ENCODE measurements at places on chromosomes 3 and 15. TPM values are rescaled to one million over a fixed set of nuclear protein-coding genes. Genes with fewer than 3 reads are reported as not detected.

CRELD1 gene
- total RNA-seq = 44.3 TPM

GNB4 gene
- 56.4 TPM for total RNA-seq

SLC38A3 gene
- 0.19 TPM for total RNA-seq

MRAS gene
- total RNA-seq = 46.3 TPM

GHSR gene
- not detected for total RNA-seq

GRCh38 chr3:171417813-171418212 lies 42.4 kb downstream of the TNIK start:
- DNase-seq = no peak

DNA sequence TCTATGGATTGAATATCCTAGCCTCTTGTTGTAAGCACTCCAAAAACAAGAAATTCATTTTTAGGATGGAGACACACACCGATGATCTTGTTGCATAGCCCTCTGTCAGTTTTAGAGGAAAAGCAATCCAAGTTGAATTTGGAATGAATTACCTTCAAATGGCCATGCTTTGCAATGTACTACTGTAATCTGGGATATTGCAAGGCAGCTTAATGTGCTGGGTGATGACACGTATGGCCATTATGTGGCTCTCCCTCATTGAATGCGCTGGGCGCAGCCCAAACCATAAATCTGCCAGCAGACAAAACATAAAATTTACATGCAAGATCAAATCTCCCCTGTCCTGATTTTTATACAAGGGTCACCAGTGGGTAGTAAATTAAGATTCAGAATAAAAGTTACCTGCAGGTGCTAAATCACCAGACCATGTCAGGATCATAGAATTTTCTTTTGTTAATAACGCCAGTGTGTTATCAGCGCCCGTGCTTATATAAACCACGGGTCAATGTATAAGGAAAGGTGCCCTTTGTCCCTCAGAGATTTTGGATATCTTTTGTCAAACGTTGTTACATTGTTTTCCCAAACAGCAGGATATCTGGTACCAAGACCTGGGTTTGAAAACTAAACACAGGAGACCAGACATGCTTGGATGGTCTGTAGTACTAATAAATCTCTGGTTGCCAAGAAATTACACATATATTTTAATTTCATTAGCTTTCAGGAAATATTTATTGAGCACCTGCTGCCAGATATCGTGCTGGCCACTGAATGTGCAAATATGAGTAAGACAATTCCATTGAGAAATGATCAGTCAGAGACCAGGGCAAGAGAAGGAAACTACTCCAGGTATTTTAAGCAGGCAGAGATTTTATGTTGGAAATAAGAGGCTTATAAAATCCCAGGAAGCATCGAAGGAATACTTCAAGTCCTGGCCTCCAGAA lies 237.1 kb downstream of the EBLN2 start:
- no peak for DNase-seq

DNA sequence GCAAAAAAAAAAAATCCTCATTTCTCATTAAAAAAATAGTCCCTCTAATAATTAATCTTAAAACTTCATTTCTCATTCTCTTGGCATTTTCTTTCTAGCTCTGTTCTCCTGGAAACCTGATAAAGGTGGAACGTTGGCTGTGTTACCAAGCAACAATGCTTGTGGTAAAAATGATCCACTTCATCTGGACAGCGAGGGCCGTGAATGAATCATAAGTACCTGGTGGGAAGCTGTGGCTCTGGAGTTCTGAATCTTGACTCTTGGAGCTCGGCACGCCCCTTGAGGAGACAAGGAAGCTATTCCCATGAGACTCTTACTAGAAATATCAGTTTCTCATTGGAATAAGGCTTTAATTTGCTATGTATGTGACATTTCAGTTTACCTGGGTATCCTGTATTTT lies 32.5 kb downstream of the BCL2L10 start:
- no peak for DNase-seq

DNA sequence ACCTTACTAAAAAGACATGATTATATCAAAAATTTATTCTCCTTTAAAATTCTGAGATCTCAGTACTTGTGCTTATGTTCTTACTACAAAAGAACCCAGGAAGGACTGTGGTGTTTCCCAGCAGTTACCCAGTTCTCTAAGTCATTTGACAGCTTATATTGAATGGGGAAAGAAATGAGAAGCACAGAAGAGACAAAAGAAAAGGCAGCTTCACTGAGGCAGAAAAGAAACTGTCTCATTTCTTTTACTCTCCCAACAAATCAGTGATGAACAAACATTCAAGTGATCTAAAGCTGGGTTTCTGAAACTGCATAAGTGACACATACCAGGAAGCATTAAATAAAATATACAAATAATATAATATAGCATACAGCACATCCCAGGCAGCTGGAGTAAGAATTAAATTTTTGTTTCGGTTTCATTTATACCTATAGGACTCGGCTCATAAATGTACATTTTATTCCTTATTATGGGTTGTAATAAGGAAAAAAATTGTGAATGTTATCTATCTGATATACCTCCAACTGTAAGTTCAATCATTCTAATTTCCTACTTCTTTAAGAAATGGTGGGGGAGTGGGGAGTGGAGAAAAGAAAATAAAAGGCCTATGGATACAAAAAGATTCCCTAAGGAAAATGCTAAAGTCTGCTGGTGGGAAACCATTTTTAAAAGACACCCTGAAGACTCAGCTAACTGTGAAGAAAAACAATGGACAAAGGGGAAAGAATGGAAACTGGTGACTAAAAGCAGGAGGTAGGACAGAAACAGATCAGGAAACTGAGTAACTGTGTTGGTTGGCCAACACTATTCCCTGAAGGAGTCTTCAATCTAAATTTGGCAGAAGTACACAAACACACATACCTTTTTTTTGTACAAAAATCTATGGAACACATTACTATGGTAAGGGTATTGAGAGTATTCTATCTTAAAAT lies 156.8 kb downstream of the TBC1D5 start:
- no peak for DNase-seq

- peak; percentile 57 for DNase-seq
These were observed 78.0 kb downstream of the CPN2 start for GRCh38 chr3:194272861-194273742.

- DNase-seq = no peak
These were observed 558.5 kb upstream of the CFAP20DC start for GRCh38 chr3:59608356-59608755.

DNA sequence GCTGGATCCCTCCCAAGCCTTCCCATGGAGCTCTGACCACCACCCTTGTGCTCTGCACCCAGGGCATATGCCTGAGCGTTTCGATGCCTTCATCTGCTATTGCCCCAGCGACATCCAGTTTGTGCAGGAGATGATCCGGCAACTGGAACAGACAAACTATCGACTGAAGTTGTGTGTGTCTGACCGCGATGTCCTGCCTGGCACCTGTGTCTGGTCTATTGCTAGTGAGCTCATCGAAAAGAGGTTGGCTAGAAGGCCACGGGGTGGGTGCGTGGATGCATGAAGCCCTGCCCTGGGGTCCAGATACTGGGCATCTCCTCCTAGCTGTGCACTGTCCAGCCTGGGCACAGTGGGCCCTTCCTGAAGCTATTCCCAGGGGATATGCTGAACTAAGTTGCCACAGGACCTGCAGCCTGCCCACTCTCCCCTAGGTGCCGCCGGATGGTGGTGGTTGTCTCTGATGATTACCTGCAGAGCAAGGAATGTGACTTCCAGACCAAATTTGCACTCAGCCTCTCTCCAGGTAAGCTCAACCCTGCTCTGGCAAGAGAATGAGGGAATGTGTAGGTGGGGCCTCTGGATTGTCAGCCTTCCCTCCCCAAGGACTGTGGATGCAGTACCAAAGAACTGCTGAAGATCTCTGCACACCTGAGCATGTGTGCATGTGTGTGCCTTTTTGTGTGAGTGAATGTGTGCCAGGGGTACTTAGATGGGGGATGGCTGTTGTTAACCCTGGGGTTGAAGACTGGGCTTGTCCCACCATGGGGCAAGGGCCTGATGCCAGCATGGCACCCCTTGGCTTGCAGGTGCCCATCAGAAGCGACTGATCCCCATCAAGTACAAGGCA lies 2.1 kb downstream of the MYD88 start:
- no peak for DNase-seq

DNA sequence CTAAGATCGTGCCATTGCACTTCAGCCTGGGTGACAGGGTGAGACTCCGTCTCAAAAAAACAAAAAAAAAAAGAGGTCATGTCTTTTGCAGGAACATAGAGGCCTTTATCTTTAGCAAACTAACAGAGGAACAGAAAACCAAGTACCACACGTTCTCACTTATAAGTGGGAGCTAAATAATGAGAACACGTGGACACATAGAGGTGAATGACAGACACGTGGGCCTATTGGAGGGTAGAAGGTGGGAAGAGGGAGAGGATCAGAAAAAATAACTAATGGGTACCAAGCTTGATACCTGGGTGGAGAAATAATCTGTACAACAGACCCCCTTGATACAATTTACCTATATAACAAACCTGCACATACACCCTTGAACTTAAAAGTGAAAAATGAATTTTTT lies 401.4 kb upstream of the NAALADL2 start:
- DNase-seq = no peak

DNA sequence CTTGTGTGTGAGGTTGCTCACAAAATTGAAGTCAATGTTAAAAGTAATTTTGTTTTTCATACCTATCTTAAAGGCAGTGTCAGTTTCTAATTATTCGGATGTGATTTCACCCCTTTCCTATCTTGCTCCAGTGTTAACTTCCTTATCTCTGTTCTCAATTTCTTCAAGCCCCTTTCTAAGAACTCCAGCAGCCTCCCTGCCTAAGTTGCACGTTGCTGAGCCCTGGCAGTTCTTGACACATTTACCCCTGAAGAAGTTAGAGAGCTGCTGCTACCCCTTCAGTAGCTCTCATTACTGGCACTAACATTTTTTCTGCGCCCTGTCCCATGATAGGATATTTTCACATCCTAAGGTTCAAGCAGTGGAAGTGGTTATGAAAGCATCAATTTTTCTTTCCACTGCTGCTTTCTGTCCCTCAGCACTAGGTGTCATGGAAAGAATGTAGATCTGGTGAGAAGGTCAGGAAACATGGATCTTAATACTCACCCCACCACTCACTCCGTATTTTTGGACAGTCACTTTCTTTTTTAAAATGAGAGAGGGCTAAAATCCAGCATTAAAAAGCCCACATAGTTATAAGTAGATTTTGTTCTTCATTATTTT lies 62.9 kb downstream of the OPA1 start:
- no peak for DNase-seq

- DNase-seq = peak; percentile 50
These were observed 36.2 kb downstream of the UMPS start for GRCh38 chr3:124766113-124767095.

- no peak for DNase-seq
These were observed 25.4 kb downstream of the CYP8B1 start for GRCh38 chr3:42850263-42850662.

Data from aorta (tissue), 5 donors.